Natural killer cell treated with Interleukin-12 subunit alpha and Interleukin-12 subunit beta and Interleukin-15 and Interleukin-18, amount 100 ng/mL, for 72 hours (primary cell): ENCODE measurements at places on chromosomes 3 and 15.

GRCh38 chr3:115789481-115789880 is 166.2 kb downstream of the GAP43 start:
- no peak for DNase-seq

- DNase-seq = no peak
Measured at GRCh38 chr3:198079771-198080520, 119.9 kb downstream of the LMLN start.

DNA sequence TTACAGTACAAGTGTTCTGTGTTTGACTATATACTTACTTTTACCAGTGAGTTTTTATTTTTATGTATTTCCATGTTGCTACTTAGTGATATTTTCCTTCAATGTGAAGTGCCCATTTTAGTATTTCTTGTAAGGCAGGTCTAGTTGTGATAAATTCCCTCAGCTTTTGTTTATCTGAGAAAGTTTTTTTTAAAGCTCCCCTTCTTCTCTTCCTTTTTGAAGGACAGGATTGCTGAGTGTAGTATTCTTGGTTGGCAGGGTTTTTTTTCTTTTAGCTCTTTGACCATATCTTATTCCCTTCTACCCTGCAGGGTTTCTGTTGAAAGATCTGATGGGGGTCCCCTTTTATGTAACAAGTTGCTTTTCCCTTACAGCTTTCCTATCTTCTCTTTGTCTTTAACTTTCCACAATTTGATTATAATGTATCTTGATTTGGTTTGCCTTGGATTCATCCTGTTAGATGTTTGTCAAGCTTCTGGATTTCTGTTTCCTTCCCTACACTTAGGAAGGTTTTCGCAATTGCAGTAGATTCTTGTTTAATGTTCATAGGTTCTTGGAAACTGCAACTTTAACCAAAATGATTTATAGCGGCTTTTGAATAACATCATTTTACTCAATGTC is 7.9 kb downstream of the PLAAT1 start:
- DNase-seq = no peak

- no peak for DNase-seq
Measured at GRCh38 chr3:9864200-9864927, 15.7 kb downstream of the CIDEC start.

- no peak for DNase-seq
Measured at GRCh38 chr3:106125321-106125720, 256.5 kb upstream of the CBLB start.

GRCh38 chr3:38039101-38039898 is at the start of gene DLEC1:
Gene DLEC1, plus strand, starts transcription at chr3:38039208. Its CDS starts 18 bp downstream, at chr3:38039226.
- peak; percentile 90 for DNase-seq

DNA sequence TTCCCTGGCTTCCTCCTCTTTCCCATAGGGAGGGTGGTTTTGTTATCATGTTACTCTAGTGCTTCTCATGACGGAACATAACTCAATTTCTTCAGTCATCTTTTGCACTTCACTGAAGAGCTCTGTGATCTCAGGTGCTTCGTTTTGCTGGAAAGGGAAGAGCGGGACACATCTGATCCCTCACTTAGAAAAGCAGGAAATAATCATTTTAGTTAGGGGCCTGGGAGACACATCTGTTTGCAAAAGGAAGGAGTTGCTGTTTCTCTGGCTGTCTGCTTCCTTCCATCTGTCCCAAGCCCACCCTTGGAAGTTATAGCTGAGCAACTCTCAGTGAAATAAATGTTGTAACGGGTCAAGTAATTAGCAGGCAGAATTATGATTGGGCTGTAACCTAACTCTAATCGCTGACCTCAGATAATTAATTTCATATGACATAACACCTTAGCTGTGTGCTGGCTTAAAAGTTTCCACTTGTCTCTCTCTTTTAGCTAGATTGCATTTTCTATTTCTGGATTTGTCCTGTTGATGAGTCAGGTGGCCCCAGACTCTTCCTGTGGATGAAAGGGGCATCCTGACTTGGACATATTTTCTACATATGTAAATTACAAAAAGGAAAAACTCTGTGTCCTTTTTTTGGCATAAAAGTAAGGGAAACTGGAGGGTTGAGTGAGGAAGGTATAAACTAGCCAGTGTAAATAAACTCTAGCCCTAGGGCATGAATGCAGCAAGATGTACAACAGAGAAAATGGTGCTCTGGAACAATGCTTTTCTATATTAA is 11.0 kb upstream of the FILIP1L start:
- DNase-seq = no peak

DNA sequence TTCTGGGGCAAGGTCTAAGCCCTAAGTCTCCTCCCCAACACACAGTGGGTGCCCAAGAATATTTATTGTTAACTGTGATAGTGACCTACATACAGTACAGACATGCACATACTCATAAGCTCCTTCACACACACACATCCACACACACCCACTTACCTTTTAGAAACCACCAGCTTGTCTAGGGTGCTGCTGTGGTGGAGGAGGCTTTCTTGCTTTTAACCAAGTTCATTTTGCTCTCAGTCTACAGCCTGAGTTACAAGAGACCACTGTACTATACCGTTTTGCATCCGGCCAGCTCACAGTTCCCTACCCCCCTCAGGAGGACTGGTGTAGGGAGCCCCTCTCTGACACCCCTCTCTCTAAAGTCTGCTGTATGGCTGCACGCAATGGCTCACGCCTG is 16.7 kb downstream of the DAPK2 start:
- DNase-seq = peak; percentile 53

GRCh38 chr3:99891610-99892285 is 74.1 kb downstream of the CMSS1 start:
- DNase-seq = no peak

DNA sequence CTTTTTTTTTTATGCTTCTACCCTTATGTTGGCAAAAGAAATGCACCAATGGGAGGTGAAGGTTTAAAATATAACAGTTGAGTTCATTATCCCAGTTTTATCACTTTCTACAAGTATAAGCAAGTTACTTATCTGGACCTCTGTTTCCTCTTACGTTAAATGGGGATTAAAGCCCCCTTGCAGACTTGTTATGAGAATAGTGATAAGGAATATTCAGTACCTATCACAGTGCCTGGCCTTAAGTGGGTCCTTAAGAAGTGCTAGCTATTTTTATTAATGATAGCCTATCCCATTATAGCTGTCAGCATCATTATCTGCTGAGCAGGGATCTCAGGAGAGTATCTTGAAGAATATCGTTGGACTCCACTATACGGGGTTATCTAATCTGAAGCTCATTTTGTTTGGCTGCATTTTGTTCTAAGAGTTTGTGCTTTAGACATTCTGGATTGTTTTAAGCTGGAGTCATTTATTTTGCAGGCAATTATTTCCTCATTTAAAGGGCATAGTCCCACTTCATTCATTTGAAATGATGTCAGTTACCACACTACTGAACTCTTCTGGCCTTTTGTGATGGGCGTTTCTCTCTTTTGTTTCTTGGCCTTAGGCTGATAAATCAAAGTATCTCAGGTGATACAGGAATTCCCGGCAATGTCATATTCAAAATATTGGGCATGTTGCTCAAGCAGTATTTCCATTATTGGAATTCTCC is 28.8 kb downstream of the RAB8B start:
- DNase-seq = no peak

GRCh38 chr15:40991355-40991754 is 38.1 kb downstream of the CHAC1 start:
- DNase-seq = no peak

- no peak for DNase-seq
Measured at GRCh38 chr15:71437919-71438318, 322.6 kb downstream of the THSD4 start.

DNA sequence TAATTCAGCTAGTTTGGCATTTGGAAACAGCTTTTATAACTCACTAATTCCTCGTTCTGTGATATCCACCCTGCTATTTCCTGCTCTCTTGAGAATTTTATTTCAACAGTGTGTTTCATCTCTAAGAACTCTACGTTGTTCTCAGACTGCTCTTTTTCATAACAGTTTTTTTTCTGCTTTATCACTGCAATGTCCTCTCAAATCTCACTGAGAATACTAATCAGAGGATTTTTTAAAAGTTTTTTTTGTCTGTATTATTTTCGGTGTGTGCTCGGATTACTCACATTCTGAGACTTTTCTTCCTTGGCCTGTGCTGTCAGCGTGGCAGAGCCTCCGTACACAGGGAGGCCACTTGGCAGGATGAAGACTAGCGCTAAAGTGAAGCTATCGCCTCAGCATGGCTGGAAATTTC is 59.4 kb upstream of the NEO1 start:
- no peak for DNase-seq

DNA sequence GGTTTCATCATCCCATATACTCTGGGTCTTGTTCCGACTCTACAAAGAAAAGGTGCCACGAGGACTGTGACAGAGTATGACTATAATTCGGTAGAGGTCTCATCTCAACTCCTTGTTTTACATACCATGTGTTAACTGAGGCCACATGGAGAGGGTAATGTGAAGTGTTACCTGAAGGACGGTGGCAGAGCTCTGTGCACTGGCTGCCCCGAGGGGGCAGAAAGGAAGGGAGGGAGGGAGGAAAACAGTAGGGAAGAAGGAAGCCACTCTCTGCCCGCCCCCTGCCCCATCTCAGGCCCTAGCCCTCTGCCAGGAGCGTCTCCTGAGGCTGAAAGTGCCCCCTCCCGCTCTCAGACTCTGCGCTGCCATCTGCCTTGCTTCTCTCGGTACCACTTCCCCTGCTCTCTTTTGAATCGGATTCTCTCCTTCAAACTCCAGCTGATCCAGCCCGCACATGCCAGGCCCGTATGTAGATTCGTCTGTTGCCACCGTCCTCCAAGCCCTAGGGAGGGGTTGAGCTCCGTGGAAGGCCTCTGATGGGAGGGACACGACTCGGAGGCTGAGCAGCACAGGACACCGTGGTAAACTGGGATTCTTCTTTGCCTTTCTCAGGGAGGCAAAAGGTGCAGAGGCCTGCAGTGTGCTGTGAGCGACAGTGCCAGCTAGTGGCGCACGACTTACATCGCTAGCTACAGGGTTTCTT is 70.5 kb upstream of the ATP10A start:
- DNase-seq = peak; percentile 64

DNA sequence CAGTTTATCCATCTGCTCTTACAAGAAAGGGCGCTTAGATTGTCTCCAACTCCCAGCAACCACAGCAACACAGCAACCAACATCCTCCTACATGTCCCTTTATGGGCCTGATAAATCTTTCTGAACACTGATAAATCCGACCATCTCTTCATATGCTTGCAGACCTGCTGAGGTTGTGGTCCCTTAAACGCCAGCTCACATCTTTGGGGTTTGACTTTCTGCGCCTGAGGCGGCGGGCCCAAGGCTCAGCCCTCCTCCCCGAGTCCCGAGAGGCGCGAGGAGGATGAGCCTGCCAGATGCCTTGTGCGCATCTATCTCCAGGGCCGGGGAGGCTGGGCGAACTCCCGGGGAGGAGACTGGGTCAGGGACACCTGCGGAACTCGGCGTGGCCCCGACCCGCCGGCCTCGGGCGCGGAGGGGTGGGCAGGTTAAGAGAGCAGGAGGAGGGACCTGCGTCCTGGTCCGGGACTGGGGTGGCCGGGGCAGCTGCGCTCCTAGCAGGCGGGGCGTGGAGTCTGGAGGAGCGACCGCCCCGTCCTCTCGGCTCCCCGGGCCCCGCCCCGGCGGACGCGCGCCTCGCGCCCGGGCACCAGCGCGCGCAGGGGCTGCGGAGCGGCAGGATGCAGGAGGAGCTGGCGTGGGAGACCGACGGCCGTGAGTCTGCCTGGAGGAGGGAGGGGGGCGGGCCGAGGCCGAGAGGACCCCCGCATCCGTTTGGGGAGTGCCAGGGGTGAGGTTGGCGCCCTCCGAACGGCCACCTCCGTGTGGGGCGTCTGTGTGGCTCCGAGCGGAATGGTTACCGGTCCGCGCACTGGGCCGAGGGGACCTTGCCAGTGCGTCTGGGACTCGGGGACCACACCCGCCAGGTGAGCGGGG is at the start of gene ANKDD1A:
Gene ANKDD1A (plus strand): TSS at position 592 of the 876 bp plus-strand sequence. CDS start 29 bp downstream, at position 621.
- DNase-seq = peak; percentile 80

DNA sequence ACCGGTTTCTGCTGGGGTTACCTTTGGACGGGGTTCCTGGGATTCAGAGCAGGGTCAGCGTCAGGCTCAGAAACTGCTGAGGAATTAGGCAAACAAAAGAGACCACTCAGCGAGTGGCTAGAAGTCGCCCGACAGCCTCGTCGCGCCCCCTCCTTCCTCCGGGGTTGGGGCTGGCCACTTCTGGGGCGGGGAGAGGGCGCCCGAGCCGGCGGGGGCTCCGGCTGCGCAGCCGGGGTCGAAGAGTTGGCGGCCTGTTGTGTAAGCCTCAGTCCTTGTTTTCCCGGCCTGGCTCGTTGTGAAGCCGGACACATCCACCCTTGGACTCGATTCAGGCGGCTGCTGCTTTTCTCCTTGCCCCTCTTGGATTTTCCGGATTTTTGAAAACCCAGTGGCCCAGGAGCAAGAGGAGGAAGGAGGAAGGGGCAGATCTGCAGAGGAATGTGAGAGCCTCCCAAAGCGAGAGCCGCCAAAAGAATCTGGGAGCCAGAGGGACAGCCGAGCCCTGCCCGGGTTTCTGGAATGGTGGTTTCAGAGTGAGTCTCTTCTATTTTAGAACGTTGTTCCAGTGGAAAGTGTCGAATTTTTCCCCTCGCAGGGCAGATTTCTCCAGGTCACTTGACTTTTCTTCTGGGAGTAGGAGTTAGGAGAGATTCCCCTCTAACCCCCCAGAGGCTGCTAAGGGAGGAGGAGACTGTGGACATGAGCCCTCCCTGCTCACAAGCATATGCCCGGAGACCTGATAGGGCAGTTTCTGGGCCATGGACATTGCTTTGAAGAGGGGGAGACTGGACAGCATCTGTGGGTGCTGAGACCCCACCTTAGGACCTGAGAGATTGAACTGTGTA is 666 bp downstream of the SNX33 start:
- no peak for DNase-seq

- no peak for DNase-seq
Measured at GRCh38 chr3:119600732-119601131, 3.0 kb downstream of the PLA1A start.

GRCh38 chr15:41597787-41598186 is 38.8 kb downstream of the TYRO3 start:
- DNase-seq = no peak

- DNase-seq = no peak
Measured at GRCh38 chr15:92443381-92443780, 49.7 kb downstream of the ST8SIA2 start.

DNA sequence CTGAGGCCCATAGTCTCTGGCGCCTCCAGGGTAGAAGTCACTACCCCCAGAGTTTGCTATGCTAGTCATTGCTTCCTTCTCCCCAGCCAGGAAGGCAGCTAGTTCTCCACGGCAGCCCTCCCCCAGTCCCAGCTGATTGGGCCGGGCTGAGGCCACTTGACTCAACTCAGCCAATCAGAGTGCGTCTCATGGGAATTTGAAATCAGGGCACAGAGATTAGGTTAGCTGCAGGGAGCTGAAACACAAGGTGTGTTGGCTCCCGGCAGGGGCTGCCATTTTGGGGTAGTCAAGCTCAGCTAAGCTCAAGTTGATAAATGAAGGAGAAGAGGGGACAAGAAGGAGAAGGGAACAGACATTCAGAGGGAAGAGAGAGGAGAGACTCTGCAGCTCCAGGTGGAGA is 32.8 kb downstream of the LINGO1 start:
- no peak for DNase-seq

GRCh38 chr3:181311186-181311585 is 321.6 kb upstream of the DNAJC19 start:
- DNase-seq = no peak

GRCh38 chr3:127819086-127819485 is 3.2 kb downstream of the MGLL start:
- no peak for DNase-seq

- DNase-seq = no peak
Measured at GRCh38 chr3:159919873-159920272, 68.8 kb upstream of the IL12A start.

- DNase-seq = no peak
Measured at GRCh38 chr3:160379628-160380214, 19.3 kb downstream of the IFT80 start.

- no peak for DNase-seq
Measured at GRCh38 chr3:143608966-143609365, 239.3 kb downstream of the SLC9A9 start.
